Activated effector memory CD4-positive, alpha-beta T cell treated with Interleukin-2 at 50 U/mL for 16 hours (primary cell): ENCODE measurements at places on chromosomes 11 and 22.

DNA sequence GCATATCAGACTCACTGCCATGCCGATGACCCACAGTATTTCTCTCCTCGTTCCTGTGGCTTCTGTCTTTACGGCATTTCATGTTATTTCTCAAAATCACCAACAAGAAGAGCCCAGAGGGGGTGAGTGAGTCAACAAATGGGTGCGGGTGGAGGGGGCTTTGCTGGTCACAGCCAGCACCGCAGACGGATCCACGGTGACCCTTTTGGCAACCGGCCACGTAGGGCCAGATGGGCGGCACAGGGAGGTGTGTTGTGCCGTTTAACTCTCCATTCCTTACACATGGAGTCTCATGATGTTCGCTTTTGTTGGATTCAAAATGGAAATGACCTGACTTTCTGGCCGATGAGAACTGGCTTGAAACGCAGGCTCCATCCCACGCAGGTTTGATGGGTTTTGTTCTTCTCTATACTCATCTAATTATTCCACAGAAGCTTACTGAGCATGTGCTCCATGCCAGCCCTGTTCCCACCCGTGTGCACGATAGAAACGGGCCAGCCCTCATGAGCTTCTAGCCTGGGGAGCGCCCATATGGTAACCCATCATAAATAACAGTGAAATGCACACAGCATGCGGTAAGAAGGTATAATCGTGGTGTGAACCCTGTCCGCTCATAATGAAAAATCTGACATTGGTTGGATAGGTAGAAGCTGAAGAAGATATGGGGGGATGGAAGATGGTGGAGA is 319.9 kb downstream of the BRD1 start:
- DNase-seq = no peak

DNA sequence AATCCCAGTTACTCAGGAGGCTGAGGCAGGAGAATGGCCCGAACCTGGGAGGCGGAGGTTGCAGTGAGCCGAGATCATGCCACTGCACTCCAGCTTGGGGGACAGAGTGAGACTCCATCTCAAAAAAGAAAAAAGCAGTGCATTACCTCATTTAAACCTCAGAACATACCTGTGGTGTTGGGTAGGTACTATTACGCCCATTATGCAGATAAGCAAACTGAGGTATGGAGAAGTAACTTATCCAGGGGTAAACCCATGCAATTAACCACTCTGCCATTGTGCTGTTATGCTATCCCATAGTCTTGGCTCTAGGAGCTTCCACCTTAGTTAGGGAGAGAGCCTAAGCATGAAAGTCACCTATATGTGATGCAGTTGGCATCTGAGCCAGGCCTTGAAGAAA is 2.3 kb upstream of the SEC14L3 start:
- DNase-seq = no peak

GRCh38 chr22:32596471-32596870 is 121.9 kb downstream of the FBXO7 start:
- DNase-seq = no peak

DNA sequence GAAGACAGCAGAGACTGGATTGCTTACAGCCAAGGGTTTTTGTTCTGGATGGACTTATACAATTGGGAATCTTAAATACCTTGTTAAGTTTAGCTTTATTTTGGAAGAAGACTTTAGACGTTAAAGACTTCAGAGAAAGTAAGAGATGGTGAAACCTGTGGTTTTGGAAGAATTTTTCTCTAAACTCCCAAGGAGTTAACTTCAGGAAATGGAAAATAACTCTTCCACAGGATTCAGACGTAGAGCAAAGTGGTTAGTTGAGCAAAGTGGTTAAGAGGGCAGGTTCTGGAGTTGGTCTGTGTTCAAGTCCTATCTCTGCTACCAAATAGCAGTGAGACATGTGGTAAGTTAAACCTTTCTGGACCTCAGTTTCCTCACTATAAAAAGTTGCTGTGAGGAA is 12.8 kb downstream of the PITPNB start:
- no peak for DNase-seq

- DNase-seq = no peak
Measured at GRCh38 chr11:109435121-109435742, 13.2 kb downstream of the C11orf87 start.

DNA sequence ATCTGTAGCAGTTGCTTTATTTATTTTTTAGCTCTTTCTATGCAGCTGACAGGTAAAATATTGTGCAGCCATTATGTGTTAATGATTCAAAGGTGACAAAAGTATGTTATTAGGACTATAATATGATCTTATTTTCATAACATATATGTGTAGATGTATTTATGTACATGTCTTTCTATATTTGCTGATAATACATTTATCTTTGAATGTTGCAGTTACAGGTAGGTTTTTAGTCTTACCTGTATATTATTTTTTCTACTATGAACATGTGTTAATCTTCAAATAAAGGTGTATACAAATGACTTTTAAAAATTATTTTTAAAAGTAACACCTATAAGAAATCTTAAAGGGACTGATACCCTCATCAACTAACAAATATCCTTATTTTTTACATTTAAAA is 33.6 kb downstream of the FAR1 start:
- DNase-seq = no peak

- no peak for DNase-seq
Measured at GRCh38 chr11:1148752-1149180, 9.0 kb upstream of the MUC5AC start.

DNA sequence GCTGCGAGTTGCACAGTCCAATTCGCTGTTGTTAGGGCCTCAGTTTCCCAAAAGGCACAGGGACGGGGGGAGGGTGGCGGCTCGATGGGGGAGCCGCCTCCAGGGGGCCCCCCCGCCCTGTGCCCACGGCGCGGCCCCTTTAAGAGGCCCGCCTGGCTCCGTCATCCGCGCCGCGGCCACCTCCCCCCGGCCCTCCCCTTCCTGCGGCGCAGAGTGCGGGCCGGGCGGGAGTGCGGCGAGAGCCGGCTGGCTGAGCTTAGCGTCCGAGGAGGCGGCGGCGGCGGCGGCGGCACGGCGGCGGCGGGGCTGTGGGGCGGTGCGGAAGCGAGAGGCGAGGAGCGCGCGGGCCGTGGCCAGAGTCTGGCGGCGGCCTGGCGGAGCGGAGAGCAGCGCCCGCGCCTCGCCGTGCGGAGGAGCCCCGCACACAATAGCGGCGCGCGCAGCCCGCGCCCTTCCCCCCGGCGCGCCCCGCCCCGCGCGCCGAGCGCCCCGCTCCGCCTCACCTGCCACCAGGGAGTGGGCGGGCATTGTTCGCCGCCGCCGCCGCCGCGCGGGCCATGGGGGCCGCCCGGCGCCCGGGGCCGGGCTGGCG is at the start of gene BCR:
TSS of gene BCR (plus strand) at position 209 of the 592 bp plus-strand sequence. CDS start 452 bp downstream, outside the sequence.
- peak; percentile 47 for DNase-seq

DNA sequence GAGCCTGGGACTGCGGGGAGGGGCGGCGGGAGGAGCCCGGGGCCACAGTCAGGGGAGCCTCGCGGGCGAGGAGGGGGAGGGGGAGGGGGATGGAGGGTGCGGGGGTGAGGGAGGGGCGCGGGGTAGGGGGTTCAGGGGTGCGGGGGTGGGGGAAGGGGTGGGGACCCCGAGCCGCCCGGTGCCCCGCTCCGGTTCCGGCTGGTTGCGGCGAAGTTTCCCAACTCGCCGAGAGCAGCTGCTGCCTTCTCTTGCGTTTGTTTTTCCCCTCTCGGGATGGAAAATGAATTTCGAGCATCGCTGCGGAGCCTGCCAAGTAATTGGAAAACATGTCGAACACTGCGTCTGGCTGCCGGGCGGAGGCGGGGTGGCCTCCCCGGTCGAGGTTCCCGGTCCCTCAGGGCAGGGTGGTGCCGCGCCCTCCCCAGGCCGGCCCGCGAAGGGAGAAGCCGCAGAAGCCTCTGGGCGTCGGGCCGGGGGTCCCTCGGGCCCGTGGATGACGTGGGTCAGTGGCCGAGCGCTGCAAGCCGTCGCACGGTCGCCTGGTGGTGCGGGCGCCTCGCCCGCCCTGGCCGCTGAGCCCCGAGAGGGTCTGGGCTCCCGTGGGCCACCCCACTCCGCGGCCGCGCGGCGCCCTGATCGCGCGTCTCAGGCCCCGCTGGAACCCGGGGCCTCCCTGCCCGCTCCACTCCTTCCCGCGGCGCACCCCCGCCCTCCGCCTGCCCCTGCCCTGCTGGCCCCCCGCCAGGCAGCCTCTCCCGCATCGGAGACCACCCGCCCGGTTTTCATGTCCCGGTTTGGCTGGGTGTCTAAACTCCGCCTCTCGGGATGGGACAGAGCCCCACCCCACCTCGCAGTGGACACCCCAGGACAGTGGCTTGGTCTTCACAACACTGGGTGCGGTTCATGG is 12.1 kb downstream of the SPATA19 start:
- DNase-seq = no peak

GRCh38 chr11:120605469-120605868 is 93.9 kb downstream of the GRIK4 start:
- DNase-seq = no peak

DNA sequence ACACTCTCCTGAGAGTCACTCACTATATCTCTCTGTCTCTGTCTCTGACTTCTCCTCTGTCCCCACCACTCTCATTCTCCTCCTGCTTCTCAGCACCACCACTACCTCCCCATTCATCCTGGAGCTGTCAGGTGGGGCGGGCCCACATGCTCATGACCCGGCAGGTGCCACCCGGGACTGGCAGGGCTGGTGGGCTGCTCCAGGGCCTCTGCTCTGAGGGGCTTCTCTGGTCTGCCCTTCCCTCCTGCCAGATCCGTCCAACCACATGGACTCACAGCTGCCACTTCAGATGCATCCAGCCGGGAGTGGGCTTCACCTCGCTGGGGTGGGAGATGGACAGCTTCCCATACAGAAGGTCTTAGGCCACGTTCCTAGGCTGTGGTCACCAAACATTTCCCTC is 4.8 kb upstream of the EMID1 start:
- no peak for DNase-seq

GRCh38 chr11:118921929-118922744 is 3.6 kb downstream of the BCL9L start:
- DNase-seq = no peak

DNA sequence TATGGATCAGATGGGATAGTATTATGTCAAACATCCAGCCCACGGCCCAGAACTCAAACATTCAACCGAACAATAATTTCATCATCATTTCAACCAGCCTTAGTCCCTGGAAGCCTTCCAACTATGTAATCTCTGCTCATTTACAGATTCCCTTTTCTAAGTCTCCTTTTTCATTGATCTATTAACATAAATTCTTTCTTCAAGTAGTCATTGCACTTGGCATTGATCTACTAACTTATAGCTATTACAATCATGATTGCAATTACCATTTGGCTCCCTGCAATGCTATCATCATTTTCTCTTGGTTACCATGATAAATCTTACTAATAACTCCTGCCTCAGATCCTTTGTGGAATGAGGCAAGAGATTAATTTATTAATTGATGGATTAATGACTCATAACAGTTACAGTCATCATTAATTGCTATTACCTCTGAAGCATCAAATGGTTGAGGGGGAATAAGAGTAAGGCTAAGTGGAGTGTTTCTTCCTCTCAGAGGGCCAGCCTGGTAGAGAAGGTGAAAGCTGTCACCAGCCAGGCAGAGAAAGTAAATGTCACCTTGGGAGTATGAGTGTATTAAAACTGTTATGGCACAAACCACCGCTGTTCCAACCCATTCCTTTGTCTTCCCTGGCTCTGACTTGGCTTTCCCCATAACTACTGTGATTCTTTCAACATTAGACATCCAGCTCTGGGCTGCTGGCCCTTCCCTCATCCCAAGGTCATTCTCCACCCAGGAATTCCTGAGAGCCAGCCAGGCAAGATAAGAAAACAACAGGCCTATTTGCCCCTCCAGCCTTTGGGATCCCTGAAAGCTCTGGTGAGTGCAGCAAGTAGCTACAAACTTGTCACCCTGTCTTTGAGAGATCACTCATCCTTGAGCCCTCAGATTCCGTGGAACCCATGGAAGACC is 174.7 kb downstream of the RRAS2 start:
- no peak for DNase-seq
